Body of pancreas (tissue), 4 donors: ENCODE measurements at places on chromosomes 6 and 20.

DNA sequence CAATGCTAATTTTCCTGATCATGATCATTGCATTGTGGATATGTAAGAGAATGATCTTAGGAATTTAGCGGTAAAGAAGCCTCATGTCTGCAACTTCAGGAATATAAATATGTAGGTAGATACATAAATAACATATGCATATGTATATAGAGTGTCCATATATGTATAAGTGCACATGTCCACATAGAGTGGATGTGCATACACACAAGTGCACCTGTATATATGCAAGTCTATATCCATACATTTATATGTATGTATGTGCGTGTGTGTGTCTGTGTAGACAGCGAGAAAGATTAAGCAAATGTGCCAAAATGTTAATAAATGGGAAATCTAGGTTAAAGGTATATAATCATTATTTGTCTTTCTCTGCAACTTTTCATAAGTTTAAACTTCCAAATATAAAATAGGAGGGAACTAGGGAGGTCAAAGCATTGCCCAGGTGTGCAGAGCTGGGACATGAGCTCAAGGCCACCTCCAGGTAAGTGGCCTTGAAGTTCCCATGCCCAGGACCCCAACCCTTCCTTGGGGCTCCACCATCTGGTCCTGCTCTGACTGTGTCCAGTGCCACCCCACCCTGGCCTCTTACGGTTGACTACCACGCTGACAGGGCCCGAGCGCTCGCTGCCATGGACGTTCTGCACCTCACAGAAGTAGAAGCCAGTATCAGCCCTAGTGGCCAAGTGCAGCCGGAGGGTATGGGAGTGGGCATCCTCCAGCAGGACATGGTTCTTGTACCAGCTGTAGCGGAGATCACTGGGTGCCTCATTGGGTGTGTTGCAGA, 9.6 kb downstream of the SIGLEC1 start:
- no peak for DNase-seq

GRCh38 chr20:53425941-53426340, 167.7 kb downstream of the ZNF217 start:
- no peak for DNase-seq

- peak; percentile 40 for DNase-seq
Measured at GRCh38 chr20:25984933-25985332, 288.3 kb upstream of the ZNF337 start.

DNA sequence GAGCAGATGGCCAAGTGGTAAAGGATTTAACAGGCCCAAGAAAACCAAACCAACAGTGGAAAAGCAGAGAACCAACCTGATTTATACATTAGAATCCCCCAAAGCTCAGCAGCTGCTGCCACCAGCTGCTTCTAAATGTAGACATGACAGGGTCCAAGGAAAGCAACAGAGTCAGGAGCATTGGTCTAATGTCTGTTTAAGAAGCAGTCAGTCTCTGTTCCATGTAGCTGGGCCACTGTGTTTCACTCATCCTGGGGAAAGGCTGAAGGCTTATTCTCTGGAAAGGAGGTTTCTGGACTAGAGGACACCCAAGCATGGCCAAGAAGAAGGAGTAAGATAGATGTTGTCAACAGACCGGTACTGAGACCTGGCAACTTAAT, 75.4 kb downstream of the TMEM244 start:
- no peak for DNase-seq

DNA sequence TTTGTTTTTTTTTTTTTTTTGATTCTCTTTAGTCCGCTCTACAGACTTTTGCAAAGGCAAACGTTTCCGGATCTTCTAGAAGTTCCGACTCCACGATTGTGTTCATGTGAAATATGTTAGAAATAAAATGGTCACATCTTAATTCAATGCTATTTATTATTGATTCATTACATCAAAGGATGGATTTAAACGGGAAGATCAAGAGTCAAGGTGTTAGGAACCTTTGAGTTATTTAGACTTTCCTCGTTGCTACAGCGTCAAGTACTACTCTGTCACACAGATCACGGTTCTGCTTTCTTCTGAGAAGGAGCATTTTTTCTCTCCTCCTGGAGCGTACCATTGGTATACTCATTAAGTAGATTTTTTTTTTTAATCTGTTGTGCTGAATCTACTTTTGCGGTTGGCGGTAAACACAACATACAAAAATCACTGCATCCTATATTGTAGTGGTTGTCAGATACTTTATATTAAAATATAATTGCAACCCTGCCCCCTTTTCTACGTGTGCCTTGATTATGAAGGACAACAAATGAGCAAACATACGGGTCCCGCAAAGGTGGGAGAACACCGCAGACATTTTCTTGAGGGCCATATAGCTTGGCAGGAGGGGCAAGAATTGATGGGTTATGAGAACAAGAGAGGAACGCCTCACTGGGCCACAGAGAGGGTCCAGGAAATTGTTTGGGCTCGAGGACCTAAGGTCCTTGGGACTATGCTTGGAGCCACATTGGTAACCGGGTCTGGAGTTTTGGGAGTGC, 17.5 kb downstream of the HMGN4 start:
- no peak for DNase-seq

DNA sequence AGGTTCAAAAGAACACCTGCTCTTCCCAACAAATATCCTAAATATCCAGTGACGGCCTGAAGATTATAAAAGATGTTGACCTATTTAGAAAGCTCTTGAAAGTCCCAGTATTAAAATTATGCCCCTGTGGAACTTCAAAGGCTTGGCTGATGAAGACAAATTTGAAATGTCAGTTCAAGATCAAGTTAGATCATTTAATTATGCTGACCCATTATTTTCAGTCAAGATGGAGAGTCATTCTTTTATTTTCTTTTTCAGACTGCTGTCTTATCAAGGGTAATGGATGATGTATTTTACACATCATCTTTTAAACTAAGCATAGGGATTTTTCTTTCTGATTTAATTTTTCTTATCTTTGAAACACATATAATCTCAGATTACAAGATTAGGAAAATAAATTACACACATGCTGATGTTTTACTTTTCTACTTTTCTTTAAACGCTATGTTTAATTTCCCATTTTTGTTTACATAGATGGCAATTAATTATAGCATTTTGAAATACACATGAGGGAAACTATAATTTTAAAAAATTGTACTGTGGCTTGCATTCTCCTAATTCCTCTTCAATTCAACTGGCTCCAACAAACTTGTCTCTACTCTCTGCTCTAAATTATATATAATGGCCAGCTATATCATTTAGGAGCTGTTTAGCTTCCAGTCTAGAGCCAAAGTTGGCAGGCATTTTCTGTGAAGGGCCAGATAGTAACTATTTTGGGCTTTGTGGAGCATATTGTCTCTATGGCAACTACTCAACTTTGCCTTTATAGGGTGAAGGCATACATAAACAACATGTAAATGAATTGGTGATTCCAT, 123.7 kb downstream of the RCAN2 start:
- no peak for DNase-seq

- no peak for DNase-seq
Measured at GRCh38 chr6:35302604-35303241, 5.1 kb downstream of the DEF6 start.

GRCh38 chr20:25088267-25088666, 6.3 kb upstream of the VSX1 start:
- no peak for DNase-seq

DNA sequence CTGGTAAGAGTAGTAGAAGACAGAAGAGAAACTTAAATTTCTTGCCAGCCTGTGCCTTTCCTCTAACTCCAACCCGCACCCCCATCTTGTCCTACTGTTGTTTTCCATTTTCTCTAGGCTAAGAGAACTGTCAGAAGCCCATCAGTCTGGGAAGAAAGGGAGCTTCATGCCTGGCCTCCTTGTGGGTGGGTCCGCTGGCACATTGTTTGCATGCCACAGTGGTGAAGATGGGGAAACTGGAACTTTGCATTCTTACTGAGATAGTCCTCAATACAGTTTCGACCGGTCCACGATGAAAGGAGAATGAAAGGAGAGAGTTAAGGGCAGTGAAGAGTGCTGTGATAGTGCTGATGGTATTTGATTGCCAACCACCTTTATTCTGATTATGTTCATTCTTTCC, 103.1 kb downstream of the TCP11 start:
- DNase-seq = no peak
